Pericardium fibroblast (primary cell): ENCODE measurements at places on chromosomes 6 and 20. TPM values are rescaled to one million over a fixed set of nuclear protein-coding genes. Genes with fewer than 3 reads are reported as not detected.

Gene DEFB129
- total RNA-seq, result not detected in 2 replicates

Gene CD40
- total RNA-seq, result 3.3 and 9.2 TPM in 2 replicates

Gene C6orf118
- not detected in 2 replicates for total RNA-seq

Gene NKAIN2
- total RNA-seq, result 0.09 TPM in 1 of 2 replicates, not detected in the other

Gene ADTRP
- total RNA-seq, result not detected in 2 replicates

Gene HEY2
- not detected in 2 replicates for total RNA-seq

Gene SAMD3
- total RNA-seq, result 2.8 TPM in 1 of 2 replicates, not detected in the other

Gene GLP1R
- not detected in 2 replicates for total RNA-seq

Gene ADGRG6
- 12.1 and 17.6 TPM in 2 replicates for total RNA-seq

Gene VGLL2
- 0.17 TPM in 1 of 2 replicates, not detected in the other for total RNA-seq

Gene PKIB
- 0.26 and 2.6 TPM in 2 replicates for total RNA-seq

Gene KCNK17
- not detected in 2 replicates for total RNA-seq

Gene KCNK5
- total RNA-seq, result not detected in 2 replicates
